ENCODE measurements at places on chromosomes 3 and 15.

DNA sequence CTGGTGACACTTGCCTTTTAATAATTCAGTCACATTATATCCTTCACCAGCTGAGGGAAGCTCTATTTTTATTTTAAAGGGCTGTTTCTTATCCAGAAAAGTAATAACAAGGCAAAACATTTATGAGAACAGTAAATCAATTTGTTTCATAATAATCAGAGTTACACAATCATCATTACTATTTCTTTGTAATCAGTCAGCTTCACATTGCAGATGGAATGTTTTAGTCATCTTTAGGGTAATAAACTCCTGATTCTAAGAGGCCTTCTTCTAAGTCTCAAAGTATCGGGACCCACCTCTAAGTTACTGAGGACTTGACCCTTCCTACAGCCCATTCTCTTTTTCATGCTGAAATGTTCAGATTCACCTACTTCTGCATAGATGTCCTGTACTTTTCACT, 298.3 kb upstream of the TGFBR2 start:
- no peaks in the 10 kb centered on the region for H3K27me3 ChIP-seq
- H3K27ac ChIP-seq = no peak overlapping the region
- no peak overlapping the region for H3K4me3 ChIP-seq
- DNase-seq = no peak
- no peaks in the 10 kb centered on the region for H3K4me1 ChIP-seq

GRCh38 chr15:62850791-62851291, 191.7 kb upstream of the TPM1 start:
- DNase-seq = no peak
- H3K27ac ChIP-seq = no peak overlapping the region
- no peak overlapping the region for H3K4me3 ChIP-seq
- no peaks in the 10 kb centered on the region for H3K4me1 ChIP-seq
- H3K36me3 ChIP-seq = no peaks in the 10 kb centered on the region

GRCh38 chr15:49978121-49978520, 140.9 kb downstream of the ATP8B4 start:
- no peaks in the 10 kb centered on the region for H3K27me3 ChIP-seq
- no peak overlapping the region for H3K27ac ChIP-seq
- no peak for DNase-seq
- no peak overlapping the region for H3K4me3 ChIP-seq

- DNase-seq = no peak
- no peak overlapping the region for H3K27ac ChIP-seq
- H3K4me3 ChIP-seq = no peak overlapping the region
- peaks cover 31% of the 10 kb centered on the region for H3K36me3 ChIP-seq
These were observed 2.6 kb downstream of the FILIP1L start for GRCh38 chr3:100111728-100112127.

DNA sequence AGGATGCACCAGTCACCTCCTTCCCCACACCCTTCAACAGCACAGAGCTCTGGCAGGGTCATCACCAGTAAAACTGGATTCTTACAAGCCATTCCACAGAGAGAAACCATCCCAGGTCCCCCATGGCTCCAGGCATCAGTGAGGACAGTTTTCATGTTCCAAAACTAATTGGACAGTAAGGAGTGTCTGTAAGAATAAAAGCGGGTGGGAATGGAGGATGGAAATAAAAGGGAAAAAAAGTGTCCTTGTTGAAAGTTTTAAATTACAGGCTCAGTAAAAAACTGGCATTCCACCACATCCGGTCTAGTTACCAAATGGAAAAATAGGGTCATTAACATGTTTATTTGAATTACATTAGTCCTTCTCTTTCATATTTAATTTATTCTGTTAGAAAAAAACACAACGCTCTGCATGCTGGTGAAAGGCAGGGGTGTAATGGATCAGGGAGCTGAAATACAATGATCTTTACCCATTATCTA, 117.4 kb downstream of the TIGIT start:
- no peak overlapping the region for H3K27ac ChIP-seq
- no peak for DNase-seq
- H3K4me3 ChIP-seq = no peak overlapping the region

- H3K4me3 ChIP-seq = no peak overlapping the region
- no peaks in the 10 kb centered on the region for H3K27me3 ChIP-seq
- no peak overlapping the region for H3K27ac ChIP-seq
- no peaks in the 10 kb centered on the region for H3K36me3 ChIP-seq
- H3K4me1 ChIP-seq = no peaks in the 10 kb centered on the region
- no peak for DNase-seq
These were observed 106.6 kb upstream of the NR2F2 start for GRCh38 chr15:96223939-96224338.

DNA sequence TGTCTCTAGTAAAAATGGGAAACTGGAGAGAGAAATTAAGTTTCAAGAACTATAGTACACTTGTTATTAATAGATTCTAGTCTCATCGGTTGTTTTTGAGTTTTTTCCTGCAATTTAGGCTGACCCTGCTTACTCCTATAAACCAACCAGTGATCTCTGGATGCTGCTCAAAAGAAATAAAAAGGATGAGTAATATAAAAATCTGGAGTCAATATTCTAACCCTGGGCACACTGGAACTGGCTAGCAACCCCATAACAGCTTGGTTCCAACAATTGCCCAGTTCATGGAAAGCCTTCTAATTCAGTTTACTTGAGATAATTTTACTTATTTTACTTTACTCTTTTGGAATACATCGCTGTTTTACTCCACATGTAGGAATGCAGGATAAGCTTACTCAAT, 211.6 kb downstream of the GBE1 start:
- H3K27me3 ChIP-seq = no peaks in the 10 kb centered on the region
- H3K27ac ChIP-seq = no peak overlapping the region
- peaks cover 11% of the 10 kb centered on the region for H3K36me3 ChIP-seq
- DNase-seq = no peak
- no peak overlapping the region for H3K4me3 ChIP-seq

- no peak overlapping the region for H3K27ac ChIP-seq
- DNase-seq = no peak
- H3K36me3 ChIP-seq = no peaks in the 10 kb centered on the region
- peaks cover 25% of the 10 kb centered on the region for H3K4me1 ChIP-seq
- H3K4me3 ChIP-seq = peak overlapping the region; percentile 48
- peaks cover 51% of the 10 kb centered on the region for H3K27me3 ChIP-seq
These were observed 1.1 kb upstream of the EPHB3 start for GRCh38 chr3:184560531-184560930.

- no peak overlapping the region for H3K27ac ChIP-seq
- peak; percentile 12 for DNase-seq
- no peak overlapping the region for H3K4me3 ChIP-seq
- peaks cover 3% of the 10 kb centered on the region for H3K27me3 ChIP-seq
- H3K36me3 ChIP-seq = no peaks in the 10 kb centered on the region
These were observed 178.1 kb downstream of the OPA1 start for GRCh38 chr3:193771011-193771652.

GRCh38 chr3:142213298-142213697, 12.1 kb downstream of the GK5 start:
- H3K4me3 ChIP-seq = no peak overlapping the region
- H3K27ac ChIP-seq = no peak overlapping the region
- H3K4me1 ChIP-seq = no peaks in the 10 kb centered on the region

GRCh38 chr3:141952611-141953010, 76.2 kb downstream of the ATP1B3 start:
- no peak for DNase-seq
- H3K4me3 ChIP-seq = no peak overlapping the region
- no peaks in the 10 kb centered on the region for H3K27me3 ChIP-seq
- no peak overlapping the region for H3K27ac ChIP-seq

- no peaks in the 10 kb centered on the region for H3K36me3 ChIP-seq
- H3K4me1 ChIP-seq = peaks cover 10% of the 10 kb centered on the region
- H3K4me3 ChIP-seq = no peak overlapping the region
- no peak for DNase-seq
- H3K27me3 ChIP-seq = peaks cover 12% of the 10 kb centered on the region
- no peak overlapping the region for H3K27ac ChIP-seq
These were observed 8.9 kb downstream of the ST3GAL6 start for GRCh38 chr3:98772022-98772421.

GRCh38 chr15:43095708-43096347, 10.0 kb downstream of the UBR1 start:
- DNase-seq = no peak
- no peak overlapping the region for H3K4me3 ChIP-seq
- H3K27ac ChIP-seq = no peak overlapping the region
- H3K36me3 ChIP-seq = peaks cover 34% of the 10 kb centered on the region
- no peaks in the 10 kb centered on the region for H3K27me3 ChIP-seq
- peaks cover 19% of the 10 kb centered on the region for H3K4me1 ChIP-seq

DNA sequence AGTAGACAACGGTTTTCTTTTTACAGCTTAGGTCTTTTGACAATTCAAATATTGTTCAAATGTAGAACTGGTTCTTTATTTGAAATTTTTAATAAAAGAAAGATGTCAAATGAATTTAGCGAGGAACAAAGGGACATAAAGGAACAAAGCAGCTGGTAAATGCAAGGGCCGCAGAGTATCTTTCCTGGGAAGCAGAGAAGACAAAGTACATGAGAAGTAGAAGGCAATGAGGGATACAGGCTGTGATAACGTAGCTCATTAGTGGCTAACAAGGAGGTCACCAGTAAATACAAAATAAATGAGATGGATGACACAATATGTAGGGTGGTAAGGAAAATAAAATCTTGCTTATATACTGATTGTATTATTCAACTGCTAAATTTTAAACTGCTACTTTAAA, 762.8 kb downstream of the VGLL3 start:
- DNase-seq = no peak
- H3K36me3 ChIP-seq = no peaks in the 10 kb centered on the region
- H3K4me3 ChIP-seq = no peak overlapping the region
- H3K27ac ChIP-seq = no peak overlapping the region
- H3K27me3 ChIP-seq = no peaks in the 10 kb centered on the region

- H3K4me1 ChIP-seq = peaks cover 5% of the 10 kb centered on the region
- no peak for DNase-seq
These were observed 15.0 kb upstream of the PLD1 start for GRCh38 chr3:171825222-171825828.

DNA sequence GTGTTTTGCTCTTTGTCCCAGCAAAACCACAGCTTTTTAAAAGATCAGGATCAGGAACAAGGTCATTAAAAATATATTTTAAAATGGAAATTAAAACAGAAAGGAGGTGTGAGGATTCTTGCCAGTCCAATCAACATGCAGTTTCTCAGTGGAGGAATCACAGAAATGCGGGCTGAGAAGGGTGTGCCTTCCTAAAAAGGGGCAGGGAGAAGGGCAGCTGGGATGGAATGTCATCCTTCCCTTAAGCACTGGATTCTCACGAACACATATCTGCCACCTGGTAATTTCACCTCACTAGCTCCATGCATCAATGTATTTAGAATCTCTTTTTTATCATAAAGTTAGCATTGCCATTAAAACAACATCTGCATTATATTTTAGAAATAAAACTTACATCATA, 21.4 kb downstream of the ABI3BP start:
- H3K4me1 ChIP-seq = no peaks in the 10 kb centered on the region
- H3K27ac ChIP-seq = no peak overlapping the region
- DNase-seq = no peak
- peaks cover 9% of the 10 kb centered on the region for H3K27me3 ChIP-seq
- H3K4me3 ChIP-seq = no peak overlapping the region
- no peaks in the 10 kb centered on the region for H3K36me3 ChIP-seq

DNA sequence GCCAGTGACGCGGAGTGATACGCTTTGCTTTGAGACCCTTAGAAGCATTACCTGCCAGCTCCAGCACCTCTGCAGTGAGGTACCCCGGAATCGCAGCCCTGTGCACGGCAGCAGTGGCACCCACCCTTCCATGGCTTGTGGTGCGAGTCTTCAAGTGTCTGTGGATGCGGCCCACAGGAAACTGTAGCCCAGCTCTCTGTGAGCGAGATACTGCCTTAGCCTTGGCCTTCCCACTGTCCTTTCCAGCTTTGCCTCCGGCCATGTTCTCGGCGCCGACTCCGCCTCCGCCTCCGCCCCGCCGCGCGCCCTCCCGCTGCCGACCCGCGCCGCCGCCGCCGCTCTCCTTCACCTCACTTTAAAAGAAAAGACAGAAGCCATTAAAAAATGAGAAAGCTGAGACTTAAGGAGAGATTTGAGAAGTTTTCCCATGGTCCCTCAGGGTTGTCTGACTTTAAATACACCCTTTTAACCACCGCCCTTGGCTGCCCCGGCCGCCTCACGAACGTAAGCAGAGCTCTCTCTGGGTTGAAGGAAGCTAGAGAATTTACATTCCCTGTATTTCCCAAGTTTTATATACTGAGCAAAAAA, 78.5 kb upstream of the FAM174B start:
- DNase-seq = peak; percentile 25

DNA sequence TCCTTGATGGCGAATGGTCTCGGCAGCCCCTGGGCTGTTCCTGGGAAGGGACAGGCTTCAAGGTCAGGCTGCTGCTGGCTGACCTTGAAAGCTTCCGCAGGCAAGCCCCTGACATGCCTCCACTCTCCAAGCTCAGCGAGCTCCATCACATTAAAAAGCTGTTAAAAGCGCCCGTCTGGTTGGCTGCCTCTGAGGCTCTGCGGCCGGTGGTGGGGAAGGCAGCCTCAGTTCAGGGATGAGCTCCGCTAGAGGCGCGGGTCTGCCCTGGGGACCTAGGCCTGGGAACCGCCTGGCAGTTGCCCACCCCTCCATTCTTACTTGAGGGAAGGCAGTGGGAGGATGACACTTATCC, 103.8 kb downstream of the LINGO1 start:
- peaks cover 8% of the 10 kb centered on the region for H3K27me3 ChIP-seq
- no peak overlapping the region for H3K27ac ChIP-seq
- H3K4me1 ChIP-seq = no peaks in the 10 kb centered on the region
- no peaks in the 10 kb centered on the region for H3K36me3 ChIP-seq
- H3K4me3 ChIP-seq = no peak overlapping the region
- DNase-seq = no peak

DNA sequence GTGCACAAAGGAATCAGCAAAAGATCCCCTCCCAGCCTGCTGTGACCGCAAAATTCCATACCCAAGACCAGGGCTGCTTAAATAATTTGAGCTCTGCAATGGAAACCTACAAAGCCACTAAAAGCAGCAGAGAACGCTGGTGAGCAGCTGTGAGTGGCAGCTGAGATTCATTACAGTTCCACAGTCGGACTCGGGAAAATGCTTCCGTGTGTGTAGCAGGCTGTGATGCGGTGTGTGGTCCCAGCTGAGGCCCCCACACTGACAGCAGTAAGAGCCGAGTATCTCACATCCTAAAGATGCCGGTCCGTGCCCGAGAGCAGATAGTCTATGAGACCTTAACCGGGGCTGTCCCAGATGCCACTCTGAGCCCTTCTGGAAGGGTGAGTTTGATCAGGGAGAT, 37.4 kb downstream of the TM2D3 start:
- H3K36me3 ChIP-seq = no peaks in the 10 kb centered on the region
- no peak overlapping the region for H3K4me3 ChIP-seq
- no peak for DNase-seq
- no peak overlapping the region for H3K27ac ChIP-seq
- H3K4me1 ChIP-seq = peaks cover 8% of the 10 kb centered on the region

DNA sequence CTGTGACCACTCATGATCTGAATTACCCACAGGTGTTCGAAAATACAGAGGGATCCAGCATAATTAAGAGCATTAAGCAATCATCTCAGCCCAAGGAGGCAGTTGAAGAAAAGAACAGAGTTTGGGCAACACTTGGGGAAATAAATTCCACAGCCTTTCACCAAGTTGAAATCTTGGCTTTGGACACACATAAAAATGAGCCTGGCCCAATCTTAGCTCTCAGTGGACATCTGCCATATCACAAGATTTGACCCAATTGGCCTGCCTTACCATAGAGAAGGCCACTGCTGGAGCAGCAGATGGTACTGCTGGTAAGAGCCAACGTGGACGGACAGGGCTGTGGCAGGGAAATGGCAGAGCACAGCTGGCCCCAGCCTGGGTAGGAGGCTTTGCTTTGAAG, 13.0 kb downstream of the FOXP1 start:
- peaks cover 7% of the 10 kb centered on the region for H3K4me1 ChIP-seq
- no peaks in the 10 kb centered on the region for H3K27me3 ChIP-seq
- no peak for DNase-seq
- H3K27ac ChIP-seq = no peak overlapping the region
